Muscle of leg (tissue), 16 donors: ENCODE measurements at places on chromosomes 11 and 22.

- H3K4me1 ChIP-seq = peaks cover 26% of the 10 kb centered on the region
- H3K27ac ChIP-seq = peak overlapping the region; percentile 80
- peaks cover 29% of the 10 kb centered on the region for H3K27me3 ChIP-seq
- H3K4me3 ChIP-seq = no peak overlapping the region
- peak; percentile 82 for DNase-seq
- no peaks in the 10 kb centered on the region for H3K36me3 ChIP-seq
Measured at GRCh38 chr22:38924347-38924952, 33.0 kb upstream of the APOBEC3A start.

DNA sequence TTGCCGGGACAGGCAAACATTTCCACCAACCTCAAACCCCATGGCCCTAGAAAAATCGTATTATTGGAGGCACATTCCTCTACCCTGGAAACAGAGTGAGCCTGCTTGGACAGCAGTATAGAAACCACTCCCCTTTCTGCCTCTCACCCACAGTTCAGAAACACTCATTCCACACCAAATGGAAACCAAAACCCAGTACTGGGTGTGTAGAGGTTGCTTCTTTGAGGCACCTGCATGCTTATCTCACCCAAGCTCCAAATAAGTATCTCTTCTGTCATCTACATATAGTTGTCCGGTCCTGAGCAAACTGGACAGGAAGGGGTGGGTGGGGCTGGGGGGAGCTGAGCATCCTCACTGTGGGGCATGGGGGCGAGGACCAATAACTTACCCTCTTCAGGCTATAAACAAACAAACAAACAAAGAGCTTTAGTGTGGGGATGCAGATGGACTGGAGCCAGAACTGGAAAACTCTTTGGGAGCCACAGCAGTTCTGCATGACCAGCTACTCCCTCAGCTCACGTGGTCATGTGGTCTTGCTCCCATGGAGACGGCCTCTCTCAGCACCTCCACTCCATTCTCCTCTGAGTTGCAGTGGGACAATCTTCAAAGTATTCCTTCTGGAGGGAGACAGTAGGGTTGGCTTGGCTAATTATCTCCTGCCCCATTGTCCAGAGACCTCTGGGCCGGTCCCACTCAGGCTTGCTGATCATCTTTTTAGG, 1.0 kb upstream of the PLAAT2 start:
- H3K36me3 ChIP-seq = no peaks in the 10 kb centered on the region
- DNase-seq = no peak
- H3K4me3 ChIP-seq = no peak overlapping the region
- H3K4me1 ChIP-seq = peaks cover 2% of the 10 kb centered on the region
- H3K27ac ChIP-seq = no peak overlapping the region

DNA sequence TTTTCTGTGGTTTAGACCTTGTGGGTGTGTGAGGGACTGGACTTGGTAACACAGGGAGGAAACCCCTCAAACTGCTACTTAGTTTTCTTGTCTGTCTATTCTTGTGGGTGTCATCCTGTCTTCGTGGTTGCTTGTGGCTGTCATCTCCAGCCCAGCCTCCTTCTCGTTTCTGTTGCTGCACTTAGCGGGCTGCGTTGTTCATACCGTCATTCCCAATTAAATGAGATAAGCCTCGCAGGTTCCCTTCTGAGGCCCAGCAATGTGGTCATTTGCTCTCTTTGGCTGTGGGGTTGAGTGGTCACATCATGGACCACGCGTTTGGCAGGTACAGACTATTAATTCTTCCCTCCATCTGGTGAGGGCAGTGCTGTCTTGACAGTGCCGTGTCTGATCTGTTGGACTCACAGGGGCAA, 18.8 kb downstream of the PANX1 start:
- no peaks in the 10 kb centered on the region for H3K36me3 ChIP-seq
- no peak overlapping the region for H3K4me3 ChIP-seq
- H3K27me3 ChIP-seq = no peaks in the 10 kb centered on the region
- DNase-seq = no peak
- no peak overlapping the region for H3K27ac ChIP-seq

GRCh38 chr22:37467391-37467955, 18.7 kb downstream of the MFNG start:
- H3K27me3 ChIP-seq = peaks cover 2% of the 10 kb centered on the region
- peaks cover 6% of the 10 kb centered on the region for H3K4me1 ChIP-seq
- H3K27ac ChIP-seq = no peak overlapping the region
- no peak for DNase-seq
- no peaks in the 10 kb centered on the region for H3K36me3 ChIP-seq

GRCh38 chr22:39241794-39242594, 2.8 kb downstream of the PDGFB start:
- no peak for DNase-seq
- H3K4me3 ChIP-seq = peak overlapping the region; percentile 70
- H3K27me3 ChIP-seq = peaks cover 35% of the 10 kb centered on the region
- H3K4me1 ChIP-seq = peaks cover 73% of the 10 kb centered on the region
- no peaks in the 10 kb centered on the region for H3K36me3 ChIP-seq

GRCh38 chr22:23700706-23701105, 9.9 kb downstream of the RGL4 start:
- H3K4me3 ChIP-seq = no peak overlapping the region
- H3K27ac ChIP-seq = no peak overlapping the region
- peaks cover 33% of the 10 kb centered on the region for H3K36me3 ChIP-seq
- H3K4me1 ChIP-seq = peaks cover 2% of the 10 kb centered on the region
- no peaks in the 10 kb centered on the region for H3K27me3 ChIP-seq
- no peak for DNase-seq

DNA sequence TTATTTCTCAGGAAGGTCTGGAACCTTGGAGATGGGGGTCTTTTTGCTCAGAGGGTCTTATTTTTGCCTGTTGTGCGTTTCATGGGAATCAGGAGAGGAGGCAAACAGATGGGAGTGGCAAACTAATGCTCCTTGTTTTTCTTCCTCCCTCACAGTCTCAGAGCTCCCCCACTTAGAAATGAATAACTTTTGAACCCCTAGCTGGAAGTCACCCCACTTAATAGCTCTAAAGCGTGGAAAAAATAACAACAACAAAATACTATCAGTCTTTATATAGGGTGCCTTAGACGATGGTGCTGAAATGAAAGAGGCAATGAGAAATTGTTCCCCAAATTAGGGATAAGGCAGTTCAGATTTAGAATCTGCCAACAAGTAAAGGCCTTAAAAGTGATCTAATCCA, 76.8 kb upstream of the BDNF start:
- no peak overlapping the region for H3K27ac ChIP-seq
- no peak for DNase-seq
- no peaks in the 10 kb centered on the region for H3K27me3 ChIP-seq
- no peaks in the 10 kb centered on the region for H3K4me1 ChIP-seq

GRCh38 chr22:49953680-49954344, 6.8 kb upstream of the PIM3 start:
- H3K27ac ChIP-seq = peak overlapping the region; percentile 29
- H3K36me3 ChIP-seq = no peaks in the 10 kb centered on the region
- H3K4me1 ChIP-seq = peaks cover 68% of the 10 kb centered on the region
- no peak overlapping the region for H3K4me3 ChIP-seq
- peak; percentile 65 for DNase-seq

DNA sequence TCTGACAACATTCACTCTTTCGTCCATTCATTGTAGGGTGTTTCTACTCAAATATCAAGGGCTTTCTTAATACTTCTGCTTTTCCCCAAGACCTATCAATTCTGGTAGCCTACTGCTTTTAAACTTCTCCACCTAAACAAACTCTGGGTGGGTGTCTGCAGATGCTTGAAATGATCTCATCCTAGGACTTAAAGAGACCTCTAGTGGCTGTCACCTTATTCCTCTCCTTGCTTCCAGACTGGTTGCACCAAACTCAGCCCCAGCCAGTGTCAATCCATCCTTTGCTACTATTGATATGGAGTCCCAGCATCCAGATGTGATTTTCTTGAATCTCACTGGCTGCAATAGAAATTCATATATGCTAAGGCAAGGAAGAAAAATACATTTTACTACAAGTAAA, 274.7 kb downstream of the NXPE2 start:
- H3K27ac ChIP-seq = no peak overlapping the region
- H3K4me1 ChIP-seq = no peaks in the 10 kb centered on the region
- H3K27me3 ChIP-seq = no peaks in the 10 kb centered on the region
- no peak for DNase-seq
- H3K4me3 ChIP-seq = no peak overlapping the region

GRCh38 chr11:64235437-64236161, 1.2 kb downstream of the VEGFB start:
- peaks cover 29% of the 10 kb centered on the region for H3K36me3 ChIP-seq
- DNase-seq = peak; percentile 32
- H3K27me3 ChIP-seq = no peaks in the 10 kb centered on the region

DNA sequence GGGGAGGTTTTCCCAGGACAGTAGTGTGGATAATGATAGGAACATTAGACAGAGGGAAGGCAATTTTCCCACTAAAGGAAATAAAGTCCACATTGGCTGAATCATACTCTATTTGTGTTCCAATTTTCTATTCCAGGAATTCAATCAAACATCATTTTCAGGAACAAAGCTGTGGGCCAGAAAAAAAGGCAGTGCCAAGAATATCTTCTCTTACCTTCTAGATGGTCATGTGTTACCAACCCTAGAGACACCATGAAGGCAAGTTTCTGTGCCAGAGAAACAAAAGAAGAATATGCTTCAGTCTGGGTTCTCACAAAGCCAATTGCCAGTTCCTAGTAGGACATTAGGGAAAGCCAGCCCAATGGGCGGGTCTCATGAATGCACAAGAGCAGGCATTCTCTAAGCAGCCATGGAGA, 27.5 kb downstream of the LARGE2 start:
- H3K36me3 ChIP-seq = peaks cover 54% of the 10 kb centered on the region
- H3K27ac ChIP-seq = no peak overlapping the region
- H3K4me3 ChIP-seq = no peak overlapping the region
- H3K27me3 ChIP-seq = no peaks in the 10 kb centered on the region
- DNase-seq = peak; percentile 60
- H3K4me1 ChIP-seq = no peaks in the 10 kb centered on the region

DNA sequence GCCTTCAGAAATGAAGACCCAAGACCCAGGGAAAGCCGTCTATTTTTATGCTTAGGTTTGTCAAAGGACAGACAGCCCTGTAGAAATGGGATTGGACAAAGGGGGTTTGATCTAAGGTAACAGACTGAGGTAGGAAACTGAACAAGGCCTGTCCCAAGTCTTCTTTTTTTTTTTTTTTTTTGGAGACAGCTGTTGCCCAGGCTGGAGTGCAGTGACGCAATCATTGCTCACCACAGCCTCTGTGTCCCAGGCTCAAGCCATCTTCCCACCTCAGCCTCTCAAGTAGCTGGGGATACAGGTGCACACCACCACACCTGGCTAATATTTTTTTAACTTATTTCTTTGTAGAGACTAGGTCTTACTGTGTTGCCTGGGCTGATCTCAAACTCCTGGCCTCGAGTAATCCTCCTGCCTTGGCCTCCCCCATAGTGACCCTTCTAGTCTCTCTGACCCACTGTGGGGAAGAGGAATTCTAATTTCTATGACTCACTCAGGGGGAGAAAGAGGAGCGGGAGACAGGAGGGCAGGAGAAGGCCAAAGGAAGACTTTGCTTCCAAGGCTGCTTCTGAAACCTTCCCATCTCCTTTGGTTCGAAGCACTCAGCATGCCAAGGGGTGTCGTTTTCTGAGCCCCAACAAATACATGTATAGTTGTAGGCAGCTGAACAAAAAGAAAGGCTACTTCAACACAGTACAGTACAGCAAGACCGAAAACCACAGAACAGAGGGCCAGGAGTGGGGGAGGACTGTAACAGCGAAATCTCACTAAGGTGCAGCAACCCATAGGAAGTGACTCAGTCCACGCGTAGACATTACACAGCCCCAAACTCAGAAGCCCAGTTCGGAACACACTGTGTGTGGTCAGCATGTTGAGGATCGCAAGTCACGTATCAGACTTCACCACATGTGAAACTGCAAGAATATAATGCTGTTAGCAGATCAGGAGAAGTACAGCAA, 872 bp downstream of the TMA7B start:
- H3K27ac ChIP-seq = no peak overlapping the region
- H3K36me3 ChIP-seq = no peaks in the 10 kb centered on the region
- peaks cover 26% of the 10 kb centered on the region for H3K27me3 ChIP-seq
- no peak overlapping the region for H3K4me3 ChIP-seq
- DNase-seq = peak; percentile 34

GRCh38 chr11:60221181-60221580, 21.8 kb downstream of the MS4A4E start:
- no peak for DNase-seq
- no peak overlapping the region for H3K27ac ChIP-seq
- no peaks in the 10 kb centered on the region for H3K27me3 ChIP-seq
- no peaks in the 10 kb centered on the region for H3K36me3 ChIP-seq
- H3K4me3 ChIP-seq = no peak overlapping the region

- peak; percentile 21 for DNase-seq
- no peaks in the 10 kb centered on the region for H3K27me3 ChIP-seq
- H3K36me3 ChIP-seq = peaks cover 9% of the 10 kb centered on the region
- H3K27ac ChIP-seq = no peak overlapping the region
- no peak overlapping the region for H3K4me3 ChIP-seq
- H3K4me1 ChIP-seq = no peaks in the 10 kb centered on the region
Measured at GRCh38 chr11:34068111-34068510, 16.6 kb downstream of the CAPRIN1 start.

DNA sequence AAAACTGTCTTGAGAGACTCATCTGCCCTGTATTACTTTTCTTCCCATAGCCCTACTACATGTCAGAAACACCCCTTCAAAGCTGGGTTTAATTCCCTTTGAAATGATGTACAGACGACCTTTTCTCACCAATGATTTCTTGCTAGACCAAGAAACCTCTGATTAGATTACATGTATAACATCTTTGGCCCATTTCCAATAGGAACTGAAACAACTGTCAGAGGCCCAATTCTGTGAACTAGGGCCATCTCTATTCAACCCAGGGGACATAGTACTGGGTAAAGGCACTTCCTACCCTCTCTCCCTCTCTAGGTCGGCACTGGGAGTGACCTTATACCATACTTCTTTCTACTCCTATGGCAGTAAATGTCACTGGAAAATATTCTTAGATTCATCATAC, 19.4 kb downstream of the NPAT start:
- no peak overlapping the region for H3K4me3 ChIP-seq
- H3K27me3 ChIP-seq = no peaks in the 10 kb centered on the region
- H3K27ac ChIP-seq = no peak overlapping the region
- no peaks in the 10 kb centered on the region for H3K4me1 ChIP-seq
- H3K36me3 ChIP-seq = peaks cover 32% of the 10 kb centered on the region

DNA sequence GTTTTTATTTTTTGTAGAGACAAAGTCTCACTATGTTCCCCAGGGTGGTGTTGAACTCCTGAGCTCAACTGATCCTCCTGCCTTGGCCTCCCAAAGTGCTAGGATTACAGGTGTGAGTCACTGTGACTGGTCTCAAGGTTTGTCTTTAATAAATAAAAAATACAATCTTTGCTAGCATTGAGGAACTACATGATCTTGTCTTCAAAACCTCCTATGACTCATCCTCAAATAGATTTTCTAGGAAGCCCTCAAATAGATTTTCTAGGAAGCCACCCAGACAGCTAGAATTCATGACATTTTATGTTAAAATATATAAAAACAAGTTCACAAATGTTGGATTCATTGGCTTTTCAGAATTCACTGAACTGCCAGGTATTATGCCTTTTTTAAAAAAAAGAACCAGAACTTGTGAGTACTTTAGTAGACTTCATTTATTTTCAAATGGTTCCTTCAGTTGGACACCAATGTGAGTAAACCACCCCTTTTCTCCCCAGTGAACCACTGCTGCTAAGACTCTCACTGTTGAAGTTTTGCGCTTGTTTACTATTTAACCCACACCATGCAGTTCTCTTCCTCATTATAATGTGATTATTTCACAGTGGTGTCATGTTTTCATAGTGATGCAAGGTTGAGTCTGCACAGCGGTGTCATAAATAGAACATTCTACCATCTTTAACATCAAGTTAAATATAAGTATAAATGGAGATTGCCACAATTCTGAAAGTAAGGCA, 303.9 kb downstream of the CASP12 start:
- no peak overlapping the region for H3K4me3 ChIP-seq
- H3K27ac ChIP-seq = no peak overlapping the region
- H3K4me1 ChIP-seq = no peaks in the 10 kb centered on the region
- DNase-seq = no peak
- no peaks in the 10 kb centered on the region for H3K27me3 ChIP-seq
- no peaks in the 10 kb centered on the region for H3K36me3 ChIP-seq
